GM12878 (cell line): ENCODE measurements at places on chromosomes 6 and 20. TPM values are rescaled to one million over a fixed set of nuclear protein-coding genes. Genes with fewer than 3 reads are reported as not detected.

DNA sequence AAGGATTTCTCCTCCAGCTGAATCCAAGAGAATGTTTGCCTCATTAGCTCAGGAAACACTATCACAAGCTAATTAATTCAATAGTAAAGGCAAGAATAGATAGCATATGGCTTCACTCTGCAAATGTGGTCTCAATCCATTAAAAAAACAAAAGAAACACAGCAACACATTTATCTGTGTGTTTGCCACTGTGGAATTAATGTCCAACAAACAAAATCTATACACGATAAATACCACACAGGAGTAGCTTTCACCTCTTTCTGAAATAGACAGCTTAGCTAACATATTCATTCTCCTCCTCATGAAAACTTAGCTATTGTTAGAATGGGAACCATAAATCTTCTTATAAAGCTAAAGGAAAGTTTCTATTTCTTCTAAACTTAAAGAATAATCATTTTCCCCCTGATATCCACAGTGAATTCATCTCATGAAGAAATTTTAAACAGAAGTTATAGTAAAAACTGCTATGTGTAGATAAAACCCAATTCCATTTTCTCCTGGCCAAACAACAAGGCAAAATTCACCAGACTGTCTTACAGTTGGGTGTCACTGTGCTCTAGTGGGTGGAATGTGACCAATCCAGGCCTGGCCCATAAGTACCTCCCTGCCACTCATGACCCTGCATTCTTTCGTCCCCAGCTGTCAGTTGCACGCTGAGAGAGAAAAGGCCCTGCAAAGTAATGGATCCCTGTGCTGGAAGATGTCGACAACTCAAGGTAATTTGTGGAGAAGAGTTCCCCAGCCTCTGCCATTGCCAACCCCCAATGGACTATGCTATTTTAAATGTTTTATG is 92.9 kb upstream of the NRSN1 start:
- DNase-seq, result no peak

DNA sequence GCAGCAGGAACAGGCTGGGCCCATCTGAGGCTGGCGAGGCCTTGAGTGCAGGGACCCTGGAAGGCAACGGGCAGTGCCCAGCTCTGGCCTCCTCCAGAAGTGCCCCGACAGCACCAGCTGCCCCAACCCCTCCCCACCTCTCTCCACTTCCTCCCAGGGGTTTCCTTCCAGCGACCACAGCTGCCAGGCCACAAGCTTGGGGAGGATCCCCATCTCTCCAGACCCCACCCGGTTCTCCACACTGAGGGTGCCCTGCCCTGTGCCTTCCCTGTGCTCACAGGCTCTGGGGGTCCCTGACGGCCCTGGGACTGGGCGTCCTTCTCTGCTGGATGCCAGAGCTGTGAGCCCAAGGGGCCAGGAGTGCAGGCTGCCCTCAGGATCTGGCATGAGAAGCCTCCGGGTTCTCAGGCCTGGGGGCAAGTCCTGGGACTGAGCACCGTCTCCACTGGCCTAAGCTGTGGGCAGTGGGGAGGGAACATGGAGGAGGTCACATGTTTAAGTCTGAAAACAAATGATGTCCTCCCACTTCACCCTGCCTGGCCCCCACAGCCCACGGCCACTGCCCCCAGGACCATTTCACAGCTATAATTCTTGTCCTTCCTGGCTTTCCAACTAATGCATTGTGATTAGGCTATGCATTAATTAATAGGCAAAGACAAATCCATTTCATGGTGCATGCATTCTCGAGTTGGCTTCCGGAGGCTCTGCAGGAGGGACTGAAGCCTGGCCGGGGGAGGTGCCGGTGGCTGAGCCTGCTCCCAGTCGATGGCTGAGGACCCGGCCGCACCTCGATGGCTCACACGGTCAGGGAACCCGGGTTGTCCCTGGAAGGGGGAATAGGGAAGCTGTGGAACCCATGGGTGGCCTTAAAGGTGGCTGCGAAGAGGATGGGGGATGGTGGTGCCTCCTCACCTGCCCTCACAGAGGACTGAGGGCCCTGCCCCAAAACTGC is 24.4 kb downstream of the BHLHE23 start:
- no peak for DNase-seq

- DNase-seq, result no peak
Observed at GRCh38 chr6:106530502-106530901, 98.8 kb downstream of the RTN4IP1 start.

The PTPRT gene
- 0.03 TPM in 1 of 2 replicates, not detected in the other for total RNA-seq

The BEND6 gene
- total RNA-seq, result 1.5 and 2.5 TPM in 2 replicates

The FGD2 gene
- total RNA-seq, result 63.6 and 70.4 TPM in 2 replicates
